Thoracic aorta endothelial cell (primary cell): ENCODE measurements at places on chromosomes 12 and 14. TPM values are rescaled to one million over a fixed set of nuclear protein-coding genes. Genes with fewer than 3 reads are reported as not detected.

KRT2 gene
- total RNA-seq, result not detected in 2 replicates

RPGRIP1 gene
- not detected in 2 replicates for total RNA-seq

FAM181A gene
- not detected in 2 replicates for total RNA-seq

LRIG3 gene
- 94.5 and 164 TPM in 2 replicates for total RNA-seq

LRRC9 gene
- total RNA-seq, result not detected in 2 replicates

OSGEP gene
- 39.1 and 46.2 TPM in 2 replicates for total RNA-seq

PRICKLE1 gene
- total RNA-seq, result 18.0 and 56.3 TPM in 2 replicates

DBX2 gene
- not detected in 2 replicates for total RNA-seq

GOLT1B gene
- 54.2 and 59.6 TPM in 2 replicates for total RNA-seq

DNAL1 gene
- 10.0 and 15.4 TPM in 2 replicates for total RNA-seq

HCAR1 gene
- total RNA-seq, result not detected in 2 replicates

C12orf42 gene
- total RNA-seq, result not detected in 2 replicates

ARHGEF40 gene
- total RNA-seq, result 2.7 and 3.9 TPM in 2 replicates

KLRC2 gene
- total RNA-seq, result not detected in 2 replicates

M6PR gene
- total RNA-seq, result 117 and 127 TPM in 2 replicates

RNASE1 gene
- 38.3 and 105 TPM in 2 replicates for total RNA-seq

COQ5 gene
- 20.8 and 22.3 TPM in 2 replicates for total RNA-seq

P2RX2 gene
- not detected in 2 replicates for total RNA-seq

JAG2 gene
- 29.5 and 37.5 TPM in 2 replicates for total RNA-seq

HCAR2 gene
- total RNA-seq, result not detected in 2 replicates

SELPLG gene
- total RNA-seq, result 0.22 and 0.27 TPM in 2 replicates

TC2N gene
- total RNA-seq, result under 0.01 and 0.07 TPM in 2 replicates

LRRC10 gene
- not detected in 2 replicates for total RNA-seq

LRTM2 gene
- total RNA-seq, result not detected in 2 replicates

TAS2R7 gene
- total RNA-seq, result 0.13 and 0.14 TPM in 2 replicates

CLEC2B gene
- 24.6 and 79.1 TPM in 2 replicates for total RNA-seq

CCDC63 gene
- not detected in 2 replicates for total RNA-seq

KRT6B gene
- not detected in 2 replicates for total RNA-seq

COX8C gene
- total RNA-seq, result not detected in 2 replicates

SYT10 gene
- total RNA-seq, result not detected in 2 replicates

WNT1 gene
- not detected in 2 replicates for total RNA-seq

KRT78 gene
- total RNA-seq, result not detected in 2 replicates

MANSC1 gene
- 43.6 and 49.5 TPM in 2 replicates for total RNA-seq

MYH6 gene
- not detected in 2 replicates for total RNA-seq

SERPINA10 gene
- total RNA-seq, result not detected in 2 replicates

CCDC184 gene
- total RNA-seq, result 0.13 and 0.36 TPM in 2 replicates

IRAK3 gene
- 16.1 and 29.5 TPM in 2 replicates for total RNA-seq

ETFBKMT gene
- total RNA-seq, result 2.4 and 2.7 TPM in 2 replicates

B4GALNT1 gene
- total RNA-seq, result 0.14 and 0.27 TPM in 2 replicates

AGAP2 gene
- 0.13 and 0.36 TPM in 2 replicates for total RNA-seq

MMP19 gene
- 0.36 and 0.53 TPM in 2 replicates for total RNA-seq

KLHL33 gene
- not detected in 2 replicates for total RNA-seq

SYNDIG1L gene
- not detected in 2 replicates for total RNA-seq

ITGB7 gene
- total RNA-seq, result not detected in 2 replicates

ANKRD33 gene
- total RNA-seq, result 0.27 and 0.86 TPM in 2 replicates

NPC2 gene
- 123 and 139 TPM in 2 replicates for total RNA-seq

HAL gene
- under 0.01 and 0.29 TPM in 2 replicates for total RNA-seq
